ENCODE measurements at places on chromosomes 7 and 10. TPM values are rescaled to one million over a fixed set of nuclear protein-coding genes. Genes with fewer than 3 reads are reported as not detected.

ASZ1 gene
- not detected for total RNA-seq

FERD3L gene
- total RNA-seq: not detected

OTUD1 gene
- total RNA-seq: 4.6 TPM

NUTM2E gene
- total RNA-seq: not detected

KCP gene
- total RNA-seq: 0.55 TPM

CEP55 gene
- 117 TPM for total RNA-seq

KEL gene
- total RNA-seq: not detected

CALD1 gene
- total RNA-seq: 609 TPM

ICA1 gene
- total RNA-seq: 1.3 TPM

ITPRID1 gene
- total RNA-seq: not detected

ZNF804B gene
- total RNA-seq: not detected

VPS41 gene
- total RNA-seq: 71.5 TPM

TMEM176A gene
- 0.22 TPM for total RNA-seq

LRRC18 gene
- not detected for total RNA-seq

NEURL1 gene
- total RNA-seq: 1.00 TPM

MYOZ1 gene
- total RNA-seq: not detected

ABCB1 gene
- 0.50 TPM for total RNA-seq

EPHB6 gene
- 5.0 TPM for total RNA-seq

TMEM140 gene
- 6.2 TPM for total RNA-seq

ASB13 gene
- total RNA-seq: 9.1 TPM

IDE gene
- 18.7 TPM for total RNA-seq

ANK3 gene
- 7.2 TPM for total RNA-seq

CCAR1 gene
- total RNA-seq: 24.9 TPM

DPYSL4 gene
- total RNA-seq: 2.3 TPM
